Activated T-cell treated with anti-CD3 and anti-CD28 coated beads for 1 hour (primary cell): ENCODE measurements at places on chromosomes 2 and 18.

DNA sequence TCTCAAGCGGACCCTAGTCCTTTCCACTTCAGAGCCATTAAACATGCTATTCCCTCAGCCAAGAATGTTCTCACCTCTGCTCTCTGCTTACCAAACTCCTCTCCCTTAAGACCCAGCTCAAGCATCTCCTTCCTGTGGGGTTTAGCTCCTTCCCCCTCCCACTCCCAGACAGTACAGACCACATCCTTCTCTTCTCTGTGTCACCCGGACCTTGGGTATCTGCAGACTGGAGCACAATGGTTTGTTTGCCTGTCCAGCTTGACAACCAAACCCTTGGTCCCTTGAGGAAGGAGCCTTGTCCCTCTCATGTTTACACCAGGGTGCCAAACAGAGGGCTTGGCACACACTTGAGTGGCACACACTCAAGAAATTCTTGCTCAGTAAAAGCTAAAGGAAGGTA lies 4.1 kb upstream of the CD8A start:
- DNase-seq, result no peak

DNA sequence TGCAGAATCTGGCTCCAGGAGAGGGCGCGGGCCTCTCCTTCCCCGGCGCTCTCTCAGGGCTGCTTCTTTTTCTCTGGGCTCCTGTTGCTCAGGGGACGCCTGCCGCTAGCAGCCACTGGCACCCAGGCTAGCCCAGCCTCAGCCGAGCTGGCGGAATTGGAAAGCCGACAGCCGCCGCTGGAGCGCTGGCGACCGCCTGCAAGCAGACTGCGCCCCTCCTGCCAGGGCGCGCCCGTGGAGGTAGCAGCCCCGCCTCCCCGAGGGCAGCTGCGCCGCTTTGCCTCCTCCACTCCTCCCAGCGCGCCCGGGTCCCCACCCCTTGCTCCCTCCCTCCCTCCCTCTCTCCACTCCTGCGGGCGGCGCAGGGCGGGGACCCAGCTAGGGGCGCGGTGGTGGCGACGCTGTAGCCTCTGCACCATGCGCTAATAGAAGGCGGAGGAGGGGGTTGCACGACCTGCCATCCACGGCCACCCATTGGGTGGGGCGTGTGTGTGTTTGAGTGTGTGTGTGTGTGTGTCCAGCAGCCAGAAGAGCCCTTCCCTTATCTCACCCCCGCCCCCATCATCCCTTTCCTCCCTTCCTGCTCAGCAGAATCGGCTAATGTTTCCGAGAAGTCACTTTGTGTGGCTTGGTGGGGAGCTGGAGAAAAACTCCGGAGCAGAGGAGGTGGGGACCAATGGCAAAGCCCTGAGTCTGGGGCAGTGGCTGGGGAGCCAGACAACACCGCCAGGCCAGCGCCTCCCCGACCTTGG lies at the start of gene SCN9A:
SCN9A (minus strand) TSS at position 209 of the 752 bp plus-strand sequence. CDS start 64,188 bp downstream, outside the sequence.
- no peak for DNase-seq

DNA sequence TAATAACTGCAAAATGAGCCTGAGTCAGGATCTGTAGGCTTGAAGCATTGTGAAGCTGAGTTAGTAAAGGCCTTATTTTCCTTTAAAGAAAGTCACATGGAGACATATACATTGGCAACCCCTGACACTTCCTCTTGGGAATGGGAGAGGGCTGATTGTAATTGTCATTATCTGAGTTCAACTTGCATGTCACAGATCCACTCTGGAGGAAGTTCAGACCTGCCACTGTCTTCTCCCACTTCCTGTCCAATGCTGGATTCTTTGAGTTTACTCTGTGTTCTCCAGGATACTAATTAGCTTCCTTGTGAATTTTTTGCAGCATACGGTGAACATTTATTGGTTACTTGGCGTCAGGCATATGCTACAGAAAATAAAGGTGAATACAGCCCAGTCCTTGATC lies 34.1 kb downstream of the SMARCAL1 start:
- no peak for DNase-seq

GRCh38 chr2:11022591-11023273 lies 111.0 kb downstream of the KCNF1 start:
- no peak for DNase-seq

- no peak for DNase-seq
Measured at GRCh38 chr2:120344976-120345581, 857 bp upstream of the INHBB start.

DNA sequence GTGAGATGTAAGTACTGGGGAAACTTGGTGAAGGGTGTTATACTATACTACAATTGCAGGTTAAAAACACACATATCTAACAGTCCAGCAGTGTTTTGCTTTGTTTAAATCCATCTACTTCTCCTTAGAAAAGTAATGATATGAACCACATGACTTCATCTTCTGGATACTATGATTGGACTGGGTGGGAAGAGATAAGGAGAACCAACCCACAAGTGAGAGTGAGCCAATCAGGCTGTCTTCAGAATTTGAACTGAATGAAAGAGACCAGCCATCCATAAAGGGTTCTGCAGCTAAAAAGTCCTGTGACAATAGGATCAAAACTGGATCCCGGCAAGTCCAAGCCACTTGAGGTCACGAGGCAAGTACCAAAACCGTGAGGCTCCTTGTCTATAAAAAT lies 46.6 kb downstream of the KANSL3 start:
- DNase-seq, result no peak

DNA sequence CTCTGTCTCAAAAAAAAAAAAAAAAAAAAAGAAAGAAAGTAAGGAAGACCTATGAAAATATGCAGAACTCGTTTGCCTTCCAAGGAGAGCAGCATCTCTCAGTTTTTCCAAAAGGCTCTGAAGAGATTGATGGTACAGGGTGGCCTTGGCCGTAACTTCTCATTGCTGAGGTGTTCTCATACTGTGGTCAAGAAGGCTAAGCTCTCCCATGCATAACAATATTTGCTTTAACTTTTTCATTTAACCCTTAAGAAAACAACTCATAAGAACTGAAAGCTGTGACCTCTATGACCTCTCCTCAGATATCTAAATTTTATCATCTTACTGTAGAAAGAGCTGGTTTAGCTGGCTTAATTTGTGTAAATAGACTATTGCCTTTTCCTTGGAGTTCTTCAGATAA lies 37.1 kb upstream of the GATA6 start:
- DNase-seq, result no peak

- DNase-seq, result no peak
Measured at GRCh38 chr2:185610301-185610700, 128.3 kb upstream of the FSIP2 start.

- DNase-seq, result peak; percentile 31
Measured at GRCh38 chr2:30232801-30233130, 1.4 kb downstream of the LBH start.

GRCh38 chr18:47485221-47485797 lies 233.8 kb upstream of the SKOR2 start:
- DNase-seq, result no peak

DNA sequence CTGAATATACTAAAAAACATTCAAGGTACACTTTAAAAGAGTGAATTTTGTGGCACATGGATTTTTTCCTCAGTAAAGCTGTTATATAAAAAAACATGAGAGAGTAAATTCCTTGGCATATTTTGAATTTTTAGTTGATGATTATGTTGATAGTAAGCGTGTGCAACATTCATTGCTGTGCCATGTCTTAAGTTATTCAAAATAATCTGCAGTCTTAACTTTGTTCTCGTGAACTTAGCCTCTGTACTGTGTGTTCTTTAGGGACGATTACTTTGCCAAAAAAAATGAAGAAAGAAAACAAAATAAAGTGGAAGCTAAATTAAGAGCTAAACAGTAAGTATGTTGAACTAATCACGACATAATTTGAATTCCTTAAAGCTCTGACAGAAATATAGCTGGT lies 9.6 kb downstream of the SSB start:
- no peak for DNase-seq

- DNase-seq, result no peak
Measured at GRCh38 chr2:159963700-159964099, 98.7 kb downstream of the PLA2R1 start.

GRCh38 chr2:114925296-114926255 lies 483.1 kb downstream of the DPP10 start:
- DNase-seq, result no peak

DNA sequence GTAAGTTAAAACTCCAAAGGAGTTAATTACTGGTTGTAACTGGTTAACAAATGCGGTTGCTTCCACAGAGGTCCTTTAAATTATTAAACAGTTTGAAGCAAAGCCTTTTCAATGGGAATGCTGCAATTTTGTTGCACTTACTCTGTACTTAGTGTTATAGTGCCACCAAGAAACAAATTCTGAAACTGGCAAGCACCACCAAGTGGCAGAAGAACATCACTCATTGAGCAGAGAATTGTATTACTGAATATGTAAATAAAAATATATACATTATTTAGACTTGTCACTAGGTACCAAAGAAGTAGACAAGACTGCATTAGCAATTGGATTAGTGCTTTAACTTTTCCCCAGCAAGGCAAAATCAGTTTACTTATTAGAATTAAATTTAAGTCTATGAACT lies 2.6 kb upstream of the TMEFF2 start:
- DNase-seq, result no peak

DNA sequence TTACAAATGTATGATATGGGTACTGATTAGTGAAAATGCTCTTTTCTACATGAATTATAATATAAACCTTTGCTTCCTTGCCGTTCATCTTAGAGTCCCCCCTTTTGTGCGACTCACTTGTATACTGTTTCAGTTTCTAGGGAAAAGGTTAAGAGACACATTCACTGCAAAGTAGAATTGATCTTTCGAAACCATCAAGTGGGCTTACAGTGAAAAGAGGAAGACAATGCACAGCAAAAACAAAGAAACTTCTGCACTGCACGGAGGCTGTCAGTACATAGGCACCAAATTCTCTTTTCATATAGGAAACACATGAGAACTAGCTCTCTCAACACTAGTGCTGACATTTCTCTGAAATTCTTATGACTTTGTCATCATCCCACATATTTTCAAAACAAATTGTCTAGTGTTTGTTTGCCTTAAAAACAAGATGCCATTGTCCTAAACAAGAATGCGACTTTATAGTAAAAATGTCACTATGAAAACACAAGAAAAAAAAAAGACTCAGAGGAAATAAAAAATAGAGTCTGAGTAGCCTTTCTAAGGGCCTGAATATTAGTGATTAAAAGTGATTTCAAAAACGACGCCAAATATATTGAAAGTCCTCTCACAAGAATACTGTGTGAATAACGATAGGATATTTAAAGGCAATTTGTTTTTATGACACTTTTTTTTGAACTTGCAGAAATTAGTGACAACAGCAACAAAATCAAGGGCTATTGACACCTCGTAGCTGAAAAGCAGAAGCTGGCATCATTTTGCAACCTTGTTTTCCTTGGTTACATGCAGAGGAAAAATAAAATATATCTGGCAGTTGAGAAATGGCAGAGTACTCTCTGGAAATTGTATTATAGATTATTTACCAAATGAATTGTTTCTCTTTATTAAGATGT lies 827.0 kb downstream of the BCL11A start:
- DNase-seq, result no peak

GRCh38 chr2:201880579-201880978 lies 74.2 kb downstream of the CDK15 start:
- DNase-seq, result no peak

DNA sequence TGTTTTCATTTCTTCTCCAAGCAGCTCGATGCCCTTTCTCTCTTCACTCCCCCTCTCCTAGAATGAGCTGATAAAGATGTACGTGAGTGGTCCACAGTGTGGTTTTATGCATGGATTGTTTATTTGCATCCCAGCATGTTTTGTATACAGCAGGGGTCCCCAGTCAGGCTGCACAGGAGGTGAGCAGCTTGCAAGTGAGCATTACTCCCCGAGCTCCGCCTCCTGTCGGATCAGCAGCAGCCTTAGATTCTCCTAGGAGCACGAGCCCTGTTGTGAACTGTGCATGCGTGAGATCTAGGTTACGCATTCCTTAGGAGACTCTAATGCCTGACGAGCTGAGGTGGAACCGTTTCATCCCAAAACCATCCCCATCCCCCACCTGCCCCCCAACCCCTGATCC lies 262.6 kb downstream of the AGAP1 start:
- no peak for DNase-seq
